ENCODE measurements at places on chromosomes 6 and 20. TPM values are rescaled to one million over a fixed set of nuclear protein-coding genes. Genes with fewer than 3 reads are reported as not detected.

DUSP22 gene
- 13.7 TPM for total RNA-seq

HAO1 gene
- not detected for total RNA-seq

WFDC12 gene
- not detected for total RNA-seq

PAX1 gene
- not detected for total RNA-seq

BFSP1 gene
- 2.3 TPM for total RNA-seq

KHDC1L gene
- not detected for total RNA-seq

CPNE5 gene
- total RNA-seq = 0.26 TPM

RNF146 gene
- total RNA-seq = 61.9 TPM

CNR1 gene
- not detected for total RNA-seq

SDHAF4 gene
- total RNA-seq = 8.7 TPM

VIP gene
- not detected for total RNA-seq

CD83 gene
- total RNA-seq = 5.0 TPM

HLA-DOA gene
- not detected for total RNA-seq

TREML4 gene
- total RNA-seq = not detected

BTN1A1 gene
- not detected for total RNA-seq

LY86 gene
- total RNA-seq = not detected

MAFB gene
- total RNA-seq = 7.7 TPM

PLA2G7 gene
- total RNA-seq = under 0.01 TPM

XKR7 gene
- not detected for total RNA-seq

BPIFB6 gene
- not detected for total RNA-seq

LY6G5B gene
- total RNA-seq = 2.0 TPM

GINS1 gene
- total RNA-seq = 3.0 TPM

SMOC2 gene
- total RNA-seq = under 0.01 TPM

DPPA5 gene
- not detected for total RNA-seq

All from fibroblast of lung (primary cell).